ENCODE measurements at places on chromosomes 6 and 20.

- DNase-seq = no peak
Observed at GRCh38 chr6:87541744-87542143, 48.0 kb downstream of the RARS2 start.

- DNase-seq = no peak
Observed at GRCh38 chr6:158389193-158389919, 77.1 kb downstream of the TULP4 start.

DNA sequence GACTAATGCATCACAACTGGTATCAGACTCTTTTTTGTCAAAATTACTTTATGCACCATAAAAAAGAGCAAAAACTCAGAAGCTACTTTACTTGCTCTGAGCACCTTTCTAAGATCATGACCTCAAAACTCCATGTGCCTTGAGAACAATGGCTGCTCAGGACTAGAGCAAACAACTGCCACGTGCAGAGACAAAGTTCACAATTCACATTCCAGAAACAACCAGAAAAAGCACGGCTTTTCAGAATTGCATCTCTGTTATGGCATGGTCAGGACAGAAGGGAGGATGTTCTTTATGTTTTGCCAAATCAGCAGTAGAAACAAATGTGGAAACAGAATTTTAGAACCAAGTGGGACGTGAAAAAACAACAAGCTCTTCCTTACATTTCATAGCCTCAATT is 70.5 kb downstream of the CNKSR3 start:
- no peak for DNase-seq

GRCh38 chr6:25172819-25173218 is 106.4 kb upstream of the CARMIL1 start:
- no peak for DNase-seq

GRCh38 chr6:48765352-48765961 is 654.5 kb upstream of the PTCHD4 start:
- DNase-seq = no peak

DNA sequence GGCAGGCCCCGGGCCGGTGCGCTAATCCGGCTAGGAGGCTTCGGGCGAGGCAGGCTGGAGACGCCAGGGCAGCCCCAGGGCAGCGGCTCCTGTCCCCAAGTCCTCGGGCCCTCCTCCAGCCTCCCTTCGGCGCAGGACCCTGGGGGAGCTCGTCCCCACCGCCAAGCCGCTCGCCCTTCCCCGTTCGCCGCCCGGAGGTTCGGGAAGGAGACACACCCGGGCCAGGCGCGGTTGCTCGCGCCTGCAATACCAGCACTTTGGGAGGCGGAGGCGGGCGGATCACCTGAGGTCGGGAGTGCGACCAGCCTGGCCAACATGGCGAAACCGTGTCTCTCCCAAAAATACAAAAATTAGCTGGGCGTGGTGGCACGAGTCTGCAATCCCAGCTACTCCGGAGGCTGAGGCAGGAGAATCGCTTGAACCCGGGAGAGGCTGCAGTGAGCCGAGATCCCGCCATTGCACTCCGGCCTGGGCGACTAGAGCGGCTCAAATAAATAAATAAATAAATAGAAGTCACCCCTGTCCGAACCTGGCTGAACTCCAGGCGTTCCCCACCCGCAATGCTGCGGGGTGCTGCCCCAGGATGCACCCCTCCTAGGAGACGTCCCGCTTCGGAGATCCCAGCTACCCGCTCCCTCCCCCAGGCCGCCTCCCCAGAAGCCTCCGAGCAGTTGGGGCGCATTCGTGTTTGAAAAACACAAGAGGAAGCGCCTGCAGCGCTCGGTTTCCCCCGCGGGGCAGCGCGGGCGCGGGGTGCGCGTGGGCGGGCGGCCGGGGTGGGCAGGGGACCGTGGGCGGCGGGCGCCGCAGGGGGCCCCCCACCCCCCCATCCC is 27.5 kb downstream of the SERPINB9 start:
- DNase-seq = peak; percentile 43

DNA sequence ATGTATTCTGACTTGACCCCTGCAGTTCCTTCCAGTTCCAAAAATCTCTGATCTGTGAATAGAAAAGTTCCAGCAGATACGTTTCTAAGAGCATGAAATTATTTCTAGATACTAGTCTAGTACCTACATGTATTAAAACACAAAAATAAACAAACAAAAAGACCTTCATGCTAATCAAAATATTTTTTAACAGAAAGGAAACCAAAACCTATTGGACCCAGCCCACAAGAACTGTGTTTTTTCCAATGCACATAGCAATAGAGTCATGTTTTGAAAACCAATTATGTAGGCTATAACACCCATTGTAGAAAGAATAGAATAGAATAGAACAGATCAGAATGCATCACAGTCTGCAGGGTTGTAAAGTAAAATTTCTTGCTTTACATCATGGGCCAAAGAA is 158.6 kb upstream of the TNFAIP3 start:
- DNase-seq = no peak

- no peak for DNase-seq
Observed at GRCh38 chr20:57478176-57478575, 46.8 kb downstream of the CTCFL start.

DNA sequence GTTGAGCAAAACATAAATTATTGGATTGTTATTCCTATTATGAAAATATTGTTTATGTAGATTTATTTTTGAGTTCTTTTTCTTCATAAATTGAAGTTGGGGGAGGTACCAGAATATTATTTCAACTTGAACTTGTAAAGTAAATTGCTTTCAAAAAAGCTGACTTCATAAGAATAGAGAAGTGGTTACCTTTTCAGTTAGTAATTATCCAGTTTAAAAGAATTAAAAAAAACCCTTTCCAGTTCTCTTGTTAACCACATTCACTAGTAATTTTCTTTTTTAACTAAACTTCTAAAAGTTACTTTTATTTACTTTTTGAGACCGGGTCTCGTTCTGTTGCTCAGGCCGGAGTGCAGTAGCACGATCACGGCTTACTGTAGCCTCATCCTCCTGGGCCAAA is 124.3 kb downstream of the CDKAL1 start:
- DNase-seq = no peak

DNA sequence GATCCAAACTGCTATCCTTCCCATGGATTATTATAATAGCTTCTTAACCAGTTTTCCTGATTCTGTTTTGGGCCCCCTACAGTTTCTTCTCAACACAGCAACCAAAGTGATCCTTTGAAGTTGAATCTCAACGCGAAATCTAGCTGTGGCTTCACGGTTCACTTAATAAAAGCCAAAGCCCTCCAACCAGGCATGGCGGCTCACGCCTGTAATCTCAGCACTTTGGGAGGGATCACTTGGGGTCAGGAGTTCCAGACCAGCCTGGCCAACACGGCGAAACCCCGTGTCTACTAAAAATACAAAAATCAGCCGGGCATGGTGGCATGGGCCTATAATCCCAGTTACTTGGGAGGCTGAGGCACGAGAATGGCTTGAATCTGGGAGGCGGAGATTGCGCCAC is 3.3 kb downstream of the RMND1 start:
- DNase-seq = no peak

DNA sequence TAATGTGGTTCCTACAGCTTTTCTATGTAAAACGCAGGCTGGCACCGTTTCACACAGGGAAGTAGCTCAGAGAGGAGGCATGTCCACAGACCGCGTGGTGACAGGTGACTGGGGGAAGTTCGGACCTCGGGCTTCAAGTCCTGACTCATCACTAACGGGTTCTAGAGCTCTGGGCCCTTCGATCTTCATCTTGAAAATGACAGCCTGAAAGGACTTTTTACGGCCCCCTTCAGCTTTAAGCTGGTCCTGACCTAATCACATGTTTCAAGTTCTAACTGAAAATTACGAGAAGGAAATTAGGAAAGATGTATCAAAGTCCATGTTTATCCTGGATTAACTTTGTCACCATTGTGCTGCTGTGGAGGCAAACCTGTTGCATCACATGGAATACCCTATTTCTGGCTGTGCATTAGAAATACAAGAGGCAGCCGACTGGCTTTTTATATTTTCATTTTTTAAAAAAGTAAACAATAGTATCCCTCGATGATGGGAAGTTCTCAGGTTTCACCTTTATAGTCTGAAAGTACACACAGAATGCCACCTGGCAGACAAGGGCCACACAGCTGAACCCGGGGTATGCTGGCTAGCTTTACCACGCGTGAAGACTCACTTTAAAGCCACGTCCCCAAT is 2.0 kb downstream of the MAN1A1 start:
- no peak for DNase-seq

DNA sequence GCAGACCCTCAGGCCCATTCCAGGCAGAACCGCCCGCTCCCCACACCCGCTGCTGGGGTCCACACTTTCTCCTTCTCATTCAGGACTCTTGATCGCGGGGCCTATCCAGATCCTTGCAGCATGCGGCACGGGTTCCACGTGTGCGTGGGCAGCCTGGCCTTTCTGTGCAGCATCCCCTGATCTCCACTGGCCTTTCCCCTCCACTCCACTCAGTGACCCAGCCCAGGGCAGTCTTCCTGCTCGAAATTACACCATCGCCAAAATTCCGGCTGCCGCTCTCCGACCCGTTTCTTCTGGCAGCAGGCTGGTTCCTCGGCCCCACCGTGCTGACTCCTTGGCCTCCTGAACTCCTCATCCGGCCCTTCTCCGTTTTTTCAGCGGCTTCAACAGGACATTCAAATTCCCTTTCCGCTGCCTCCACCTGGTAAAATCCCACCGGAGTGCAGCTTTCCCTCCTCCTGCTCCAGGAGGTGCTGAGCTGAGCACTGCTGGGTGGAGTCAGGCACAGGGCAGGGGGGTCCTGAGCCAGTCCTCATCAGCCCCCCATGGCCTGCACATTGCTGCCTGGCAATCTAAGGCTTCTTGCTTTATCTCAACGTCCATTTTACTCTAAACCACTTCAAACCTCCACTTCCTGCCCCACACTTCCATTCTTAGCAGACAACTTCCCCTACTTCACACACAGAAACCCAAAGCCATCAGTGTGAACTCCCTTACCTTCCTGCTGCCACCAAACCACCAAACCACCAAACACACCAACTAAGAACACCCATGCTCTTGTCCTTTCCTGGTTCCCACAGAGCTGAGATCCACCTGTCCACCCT is 9.0 kb downstream of the SFT2D1 start:
- DNase-seq = peak; percentile 27

GRCh38 chr6:84061613-84062398 is 28.2 kb downstream of the MRAP2 start:
- no peak for DNase-seq

- DNase-seq = no peak
Observed at GRCh38 chr20:37741570-37741969, 47.7 kb downstream of the CTNNBL1 start.

GRCh38 chr20:50193199-50193835 is 2.7 kb downstream of the CEBPB start:
- no peak for DNase-seq

DNA sequence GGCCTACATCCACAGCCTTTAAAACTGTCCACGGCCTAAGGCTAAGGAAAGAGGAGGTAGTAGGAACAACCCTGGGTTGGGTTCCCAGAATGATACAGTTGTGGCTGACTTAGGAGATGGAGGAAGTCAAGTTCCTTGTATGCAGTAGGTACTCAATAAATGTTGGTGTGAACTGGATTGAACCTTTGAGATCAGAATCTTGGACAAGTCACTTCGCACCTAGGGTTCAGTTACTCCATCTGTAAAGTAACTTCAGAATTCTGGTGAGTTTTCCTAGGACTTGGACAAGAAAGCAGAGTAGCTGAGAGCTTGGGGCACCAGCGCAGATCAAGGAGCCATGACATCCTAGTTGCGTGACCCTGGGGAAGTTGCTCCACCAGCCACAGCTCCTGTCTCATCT is 9.1 kb downstream of the XKR7 start:
- DNase-seq = no peak

DNA sequence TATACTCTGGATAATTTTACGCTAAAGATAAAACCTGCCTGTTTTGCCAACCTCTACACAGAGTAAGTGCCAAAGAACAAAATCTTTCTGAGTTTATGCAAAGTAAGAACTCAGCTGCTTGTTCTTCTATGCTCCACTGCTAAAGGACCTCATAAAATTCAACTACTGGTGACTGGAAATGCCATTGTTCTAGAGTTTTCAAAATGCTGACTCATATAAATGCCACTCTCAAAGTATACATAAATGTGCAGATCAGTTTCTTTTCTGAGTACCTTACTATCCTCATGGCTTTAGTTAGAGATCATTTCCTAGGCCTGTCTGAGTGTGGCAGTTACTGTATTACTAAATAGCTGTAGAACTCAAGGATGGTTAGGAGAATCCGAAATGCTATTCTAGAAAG is 45.6 kb downstream of the LYRM4 start:
- DNase-seq = no peak

- peak; percentile 53 for DNase-seq
Observed at GRCh38 chr20:53869466-53870258, 200.7 kb downstream of the BCAS1 start.

DNA sequence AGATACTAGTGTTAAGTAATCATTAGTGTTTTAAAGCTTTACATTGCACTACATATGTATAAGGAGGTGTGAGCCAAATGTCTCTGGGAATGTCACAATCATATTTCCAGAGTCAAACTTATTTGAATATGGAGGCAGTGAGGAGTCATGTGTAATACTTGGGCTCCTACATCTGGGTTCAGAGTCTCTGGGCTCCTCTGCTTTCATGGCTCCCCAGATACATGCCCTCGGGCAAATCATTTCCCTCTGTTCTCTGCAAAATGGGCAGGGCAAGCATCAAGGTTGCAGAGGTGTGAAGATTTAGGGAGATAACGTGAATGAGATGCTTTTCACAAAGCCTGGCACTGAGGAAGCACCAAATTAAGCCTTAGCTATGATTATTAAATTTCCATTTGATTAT is 138.3 kb upstream of the SGK1 start:
- DNase-seq = no peak

DNA sequence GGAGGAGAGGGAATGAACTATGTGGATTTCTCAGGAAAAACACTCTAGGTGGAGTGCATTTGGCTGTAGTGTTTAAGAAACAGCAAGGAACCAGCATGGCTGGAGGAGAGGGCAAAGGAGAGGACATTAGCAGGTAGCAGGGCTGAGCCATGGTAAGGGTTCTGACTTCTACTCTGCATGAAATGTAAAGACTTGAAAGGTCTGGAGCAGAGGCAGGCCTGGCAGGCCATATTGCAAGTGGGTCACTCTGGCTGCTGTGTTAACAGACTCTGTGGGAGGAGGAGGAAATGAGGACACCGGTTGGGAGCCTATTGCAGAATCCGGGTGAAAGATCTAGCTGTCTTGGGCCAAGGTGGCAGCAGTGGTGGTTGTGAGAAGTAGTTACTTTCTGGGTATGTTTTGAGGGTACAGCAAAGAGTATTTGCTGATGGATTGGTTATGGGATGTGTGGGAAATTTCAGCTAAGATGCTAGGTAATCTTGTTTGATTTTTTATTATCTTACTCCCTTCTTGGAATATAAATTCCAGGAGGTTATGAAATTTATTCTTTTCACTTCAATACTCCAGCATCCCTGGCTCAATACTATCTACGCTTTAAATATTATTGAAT is 115.9 kb upstream of the BCLAF1 start:
- DNase-seq = no peak

- DNase-seq = no peak
Observed at GRCh38 chr20:22407237-22408193, 176.9 kb downstream of the FOXA2 start.

DNA sequence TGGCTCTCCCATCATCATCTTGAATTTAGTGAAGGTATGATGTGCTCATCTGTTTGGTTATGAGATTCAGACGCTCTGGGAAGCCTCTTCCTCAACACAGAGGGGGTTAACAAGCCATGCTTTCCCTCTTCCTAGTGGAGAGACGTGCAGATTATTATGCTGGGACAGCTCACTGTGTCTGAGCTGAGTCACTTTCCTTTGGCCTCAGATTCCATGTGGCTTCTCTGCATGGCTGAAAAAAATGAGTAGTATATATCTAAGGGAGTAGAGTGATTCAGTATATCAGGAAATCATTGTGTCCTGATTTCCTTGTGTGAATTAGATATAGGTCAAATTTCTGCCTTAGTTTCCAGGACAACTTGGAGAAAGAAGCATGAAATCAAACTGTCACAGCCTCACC is 52.6 kb downstream of the FIG4 start:
- DNase-seq = no peak

- no peak for DNase-seq
Observed at GRCh38 chr20:50429412-50429811, 80.8 kb upstream of the PTPN1 start.

Data from T-cell (primary cell).